ENCODE measurements at places on chromosomes 13 and 19.

DNA sequence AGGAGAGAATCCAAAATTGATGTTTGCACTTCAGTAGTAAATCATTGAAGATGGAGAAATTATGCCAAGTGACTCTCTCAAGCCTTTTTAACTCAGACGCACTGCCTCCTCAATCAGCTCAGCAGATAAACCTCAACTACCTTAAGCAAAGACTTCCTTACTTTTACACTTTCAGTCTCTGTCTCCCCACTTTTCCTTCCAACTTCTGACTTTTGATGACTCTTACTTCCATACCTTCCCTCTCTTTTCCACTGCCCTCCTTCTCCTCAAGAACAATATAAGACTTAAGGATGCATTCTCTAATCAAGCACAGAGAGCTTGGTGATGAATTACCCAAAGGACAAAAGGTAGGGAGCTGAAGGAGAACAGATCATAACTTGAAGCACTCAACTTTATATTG is 4.8 kb upstream of the DACH1 start:
- DNase-seq = no peak

DNA sequence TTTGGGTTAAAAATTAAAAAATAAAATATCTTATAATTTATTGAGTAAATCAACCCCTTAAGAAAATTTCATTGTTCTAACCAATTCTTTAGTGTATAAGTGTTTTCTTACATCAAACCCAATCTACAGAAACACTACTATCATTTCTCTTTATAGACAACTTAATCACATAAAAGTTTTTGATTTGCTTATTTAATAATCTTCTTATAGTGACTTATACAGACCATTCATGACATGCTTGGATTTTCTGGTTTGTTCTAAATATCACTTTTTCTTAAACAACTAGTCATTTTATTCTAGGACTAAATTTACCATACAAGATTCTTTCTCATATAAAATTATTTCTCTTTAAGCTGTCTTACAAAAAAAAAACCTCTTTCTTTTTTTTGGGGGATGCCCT is 27.3 kb upstream of the ZSCAN5A start:
- DNase-seq = no peak

DNA sequence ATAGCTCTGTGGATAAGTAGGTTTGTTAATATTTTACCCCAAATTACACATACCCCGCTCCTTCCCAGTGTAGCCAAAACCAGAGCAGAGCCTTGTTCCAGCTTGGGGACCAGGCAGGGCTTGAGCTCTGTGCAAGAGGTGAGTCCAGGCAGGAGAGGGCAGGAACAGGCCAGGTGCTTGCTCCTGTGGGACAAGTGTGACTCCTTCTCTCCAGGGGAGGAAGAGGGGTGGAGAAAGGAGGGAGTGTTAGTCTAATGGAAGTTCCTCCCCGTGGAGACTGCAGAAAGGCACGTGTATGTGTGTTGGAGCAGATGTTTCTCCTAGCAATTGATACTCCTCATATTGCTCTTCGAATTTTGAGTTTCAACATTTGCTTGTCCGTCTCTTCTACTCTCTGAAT is 201.0 kb downstream of the FGF9 start:
- DNase-seq = no peak

DNA sequence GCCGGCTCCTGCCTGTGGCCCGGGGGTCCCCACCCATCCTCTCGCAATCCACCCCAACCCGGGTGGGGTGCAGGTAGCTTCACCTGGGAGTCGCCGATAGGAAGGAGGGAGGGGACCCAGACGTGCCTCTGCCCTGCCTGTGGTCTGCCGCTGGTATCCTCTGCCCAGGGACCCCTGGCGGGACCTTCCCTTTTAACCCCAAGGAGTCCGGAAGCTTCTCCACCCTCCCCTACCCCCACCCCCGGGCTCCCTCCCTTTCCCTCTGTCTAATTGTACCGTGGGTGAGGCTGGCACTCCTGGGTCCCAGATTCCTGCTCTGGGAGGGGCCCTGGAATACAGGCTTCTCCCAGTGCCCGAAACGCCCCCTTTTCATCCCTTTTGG is at the start of gene KLK10:
Gene KLK10 (minus strand): TSS at position 166 of the 382 bp plus-strand sequence. CDS start 579 bp downstream, outside the sequence.
- DNase-seq = no peak

- DNase-seq = no peak
These were observed 55.4 kb downstream of the LRRC63 start for GRCh38 chr13:46267166-46267565.

DNA sequence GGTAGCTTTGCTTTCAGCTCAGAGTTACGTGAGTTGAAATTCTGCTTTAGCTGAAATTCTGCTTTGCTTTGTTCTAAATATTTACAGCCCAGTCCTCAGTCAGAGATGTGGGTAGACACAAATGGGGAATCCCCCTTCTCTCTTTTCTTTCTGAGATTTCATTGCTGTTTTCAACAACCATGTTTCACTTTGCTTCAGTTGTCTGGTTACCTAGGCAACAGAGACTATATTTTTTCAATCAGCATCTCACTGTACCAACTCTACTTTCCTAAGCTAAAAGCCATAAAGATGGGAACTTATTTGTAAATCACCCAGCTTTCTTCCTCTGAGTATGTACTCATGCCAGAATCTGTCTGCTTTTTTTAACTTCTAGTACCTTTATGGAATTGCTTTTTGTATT is 509.0 kb downstream of the OLFM4 start:
- DNase-seq = no peak

GRCh38 chr19:19547674-19548336 is 9.7 kb downstream of the CILP2 start:
- DNase-seq = no peak
